Right lung (tissue), 10 donors: ENCODE measurements at places on chromosomes 3 and 15. TPM values are rescaled to one million over a fixed set of nuclear protein-coding genes. Genes with fewer than 3 reads are reported as not detected.

GPR156 gene
- 2.2 TPM for polyA plus RNA-seq

RARRES1 gene
- 31.7 TPM for polyA plus RNA-seq

C3orf20 gene
- polyA plus RNA-seq, result 0.18 TPM

ITIH3 gene
- polyA plus RNA-seq, result 5.4 TPM

P2RY13 gene
- 1.7 TPM for polyA plus RNA-seq

CLDN18 gene
- 51.3 TPM for polyA plus RNA-seq

ACOX2 gene
- 44.2 TPM for polyA plus RNA-seq

TNFAIP8L3 gene
- 4.3 TPM for polyA plus RNA-seq

DNA sequence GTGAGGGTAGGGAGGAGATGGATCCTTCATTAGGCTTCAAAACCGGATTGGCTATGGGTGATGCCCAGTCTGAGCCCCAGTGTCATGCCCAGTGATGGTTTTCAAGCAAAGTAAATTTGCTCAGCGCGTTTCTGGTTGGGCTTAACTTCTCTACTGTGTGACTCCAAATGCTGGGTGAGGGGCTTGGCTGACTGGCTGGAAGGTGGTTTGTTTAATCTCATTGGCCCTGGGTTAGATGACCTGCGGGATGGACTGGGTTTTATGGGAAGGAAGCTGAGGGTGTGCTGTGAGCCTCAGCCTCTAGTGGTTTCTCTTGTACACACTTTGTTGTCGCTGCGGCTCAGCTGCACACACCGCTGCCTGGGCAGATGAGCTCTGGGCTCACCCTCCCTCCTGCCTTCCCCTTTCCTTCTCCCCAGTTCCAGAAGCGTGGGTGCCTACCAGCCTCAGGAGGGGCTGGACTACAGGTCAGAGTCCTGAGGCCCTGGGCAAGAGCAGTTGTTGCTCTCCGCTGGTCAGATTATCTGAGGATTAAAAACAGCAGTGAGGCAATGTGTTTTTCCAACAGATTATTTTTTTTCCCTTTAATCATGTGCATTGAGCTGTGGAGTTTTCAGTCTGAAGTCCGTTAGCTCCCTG is 18.6 kb downstream of the PDIA5 start:
- no peak for DNase-seq

DNA sequence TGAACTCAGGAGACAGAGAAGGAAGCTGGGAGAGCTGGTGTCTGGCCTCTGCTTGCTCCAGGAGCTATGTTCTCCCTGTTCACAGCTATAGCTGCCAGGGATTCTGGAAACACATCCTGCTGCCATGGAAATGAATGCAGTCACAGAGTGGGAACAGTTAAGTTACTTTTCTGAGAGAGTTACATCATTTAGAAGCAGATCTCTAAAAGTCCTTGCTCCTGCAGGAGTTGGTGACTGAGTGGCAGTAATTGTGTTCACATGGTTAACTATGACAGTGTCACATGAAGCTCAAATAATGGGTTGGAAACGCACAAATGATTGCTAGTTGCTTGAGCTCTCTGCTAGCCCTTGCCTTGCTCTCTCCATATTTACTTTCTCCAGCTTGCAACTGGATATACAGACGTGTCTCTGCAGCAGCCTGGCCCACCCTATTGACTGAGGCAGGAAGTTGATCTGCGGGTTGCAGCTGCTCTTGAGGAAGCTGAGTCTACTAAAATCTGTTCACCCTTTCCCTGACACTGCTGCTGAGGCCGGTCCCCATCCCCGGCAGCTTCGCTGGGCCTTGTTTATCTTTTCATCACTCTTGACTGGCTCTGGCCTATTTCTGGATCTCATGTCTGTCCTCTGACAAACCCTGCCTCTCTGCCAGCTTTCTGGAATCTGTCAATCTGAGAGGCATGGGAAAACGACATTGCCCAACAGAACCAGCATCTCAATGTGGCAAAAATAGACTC is 16.7 kb upstream of the ISLR start:
- DNase-seq, result peak; percentile 69

- no peak for DNase-seq
Measured at GRCh38 chr3:20343790-20344189, 157.8 kb upstream of the SGO1 start.

DNA sequence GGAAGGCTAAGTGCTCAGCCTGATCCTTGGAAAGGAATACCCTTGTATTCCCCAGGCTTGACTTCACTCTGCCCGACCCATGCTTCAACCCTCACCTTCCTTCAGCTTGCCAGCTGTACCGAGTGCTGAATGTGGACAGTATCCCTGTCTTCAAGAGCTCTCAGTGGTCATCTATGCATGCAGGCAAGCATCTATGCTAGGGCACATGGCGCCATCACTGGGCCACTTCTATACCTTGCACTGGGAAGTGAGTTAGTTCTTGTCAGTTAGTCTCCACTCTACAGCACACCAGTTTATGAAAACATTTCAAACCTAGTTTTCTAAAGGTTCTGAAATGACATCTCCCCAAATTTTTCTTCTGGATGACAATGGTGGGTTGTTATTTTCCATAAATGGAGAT is 82.0 kb upstream of the MYRIP start:
- DNase-seq, result no peak

- no peak for DNase-seq
Measured at GRCh38 chr3:25139267-25139666, 288.8 kb upstream of the RARB start.

- DNase-seq, result no peak
Measured at GRCh38 chr3:127566833-127567232, 23.7 kb downstream of the TPRA1 start.

DNA sequence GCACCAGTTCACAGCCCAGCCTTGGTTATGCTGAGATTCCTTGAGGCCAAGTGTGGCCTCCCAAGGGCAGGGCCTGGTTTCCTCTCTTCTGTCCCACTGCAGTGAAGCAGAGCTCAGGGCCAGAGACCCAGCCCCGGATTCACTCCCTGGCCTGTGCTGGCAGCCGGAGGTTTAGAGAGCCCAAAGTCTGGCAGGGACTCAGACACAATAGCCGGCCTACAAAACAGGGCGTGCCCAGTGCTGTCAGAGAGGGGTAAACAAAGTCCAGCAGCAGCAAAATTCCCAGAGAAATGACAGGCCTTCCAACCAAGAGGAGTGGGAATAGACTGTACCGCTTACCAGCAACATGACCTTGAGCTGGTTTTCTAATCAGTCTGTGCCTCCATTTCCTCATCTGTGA is 14.0 kb downstream of the VIPR1 start:
- no peak for DNase-seq

- no peak for DNase-seq
Measured at GRCh38 chr3:142165194-142165593, 15.8 kb upstream of the TFDP2 start.
